ENCODE measurements at places on chromosomes 1 and 21.

DNA sequence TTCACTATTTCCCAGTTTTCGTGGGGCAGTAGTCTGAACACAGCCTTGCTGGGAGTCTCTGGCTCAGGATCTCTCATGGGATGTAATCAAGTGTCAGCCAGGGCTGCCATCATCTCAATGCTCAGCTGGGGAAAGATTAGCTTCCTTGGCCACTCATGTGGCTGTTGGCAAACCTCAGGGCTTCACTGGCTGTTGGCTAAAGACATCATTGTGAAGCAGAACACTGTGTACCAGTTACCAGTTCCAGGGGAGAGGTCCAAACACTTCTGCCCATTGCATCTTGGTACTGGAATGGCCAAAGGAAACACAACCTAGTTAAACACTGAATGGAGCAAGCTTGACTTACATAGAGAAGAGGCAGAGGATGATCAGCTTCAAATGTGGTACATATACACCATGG lies 33.7 kb downstream of the AADACL4 start:
- no peak for DNase-seq

DNA sequence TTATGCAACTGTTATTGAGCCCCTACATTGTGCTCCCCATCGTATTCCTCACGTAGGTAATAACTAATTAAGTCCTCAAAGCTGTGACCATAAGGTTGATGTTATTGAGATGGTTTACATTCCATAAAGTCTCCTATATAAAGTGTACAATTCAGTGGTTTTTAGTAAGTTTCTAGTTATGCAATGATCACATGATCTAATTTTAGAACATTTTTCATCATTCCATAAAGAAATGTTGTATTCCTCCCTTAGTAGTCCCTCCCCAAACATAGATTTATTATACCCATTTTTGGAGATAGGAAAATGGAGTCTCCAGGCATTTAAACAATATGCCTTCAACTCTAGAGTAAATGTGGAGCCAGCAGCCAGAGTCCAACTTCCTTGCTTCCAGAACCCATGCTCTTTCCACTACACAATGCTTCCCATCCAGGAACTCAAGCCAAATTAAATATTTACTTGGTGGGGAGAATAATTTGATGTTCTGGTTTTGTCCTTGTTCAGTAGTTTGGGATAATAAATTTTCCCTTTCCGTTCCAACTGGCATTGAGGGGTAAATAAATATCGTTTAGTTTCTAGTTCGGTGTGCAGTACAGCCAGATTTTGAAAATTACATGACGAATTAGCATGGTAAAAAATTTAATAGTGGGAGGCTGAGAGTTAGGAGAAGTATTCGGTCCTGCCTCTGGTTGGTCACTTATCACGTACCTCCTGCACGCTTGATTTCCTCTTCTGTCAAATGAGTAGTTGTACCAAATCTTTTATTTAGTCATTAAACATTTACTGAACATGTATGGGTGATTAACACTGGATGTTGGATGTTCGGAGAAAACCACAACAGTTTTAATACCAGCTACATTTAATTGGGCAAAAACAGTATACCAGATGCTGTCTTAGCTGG lies 66.3 kb downstream of the CACHD1 start:
- no peak for DNase-seq

DNA sequence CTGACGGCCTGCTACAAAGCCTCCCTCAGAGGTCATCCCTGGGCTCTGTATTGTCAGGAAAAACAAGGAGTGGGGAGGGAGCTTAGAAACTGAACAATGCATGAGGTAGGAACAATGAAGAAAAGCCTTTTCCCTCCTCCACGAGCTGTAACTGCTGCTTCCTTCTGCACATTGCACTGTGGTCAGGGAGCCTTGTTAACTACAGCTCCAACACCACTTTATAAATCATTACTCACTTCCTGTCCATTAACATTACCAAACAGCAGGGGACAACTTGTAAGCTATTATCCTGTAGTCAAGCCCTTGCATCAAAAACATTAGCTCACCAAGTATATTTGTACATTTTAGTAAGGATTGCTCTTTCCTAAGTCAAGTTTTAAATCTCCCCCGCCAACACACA lies 336.0 kb upstream of the NR5A2 start:
- peak; percentile 30 for DNase-seq

DNA sequence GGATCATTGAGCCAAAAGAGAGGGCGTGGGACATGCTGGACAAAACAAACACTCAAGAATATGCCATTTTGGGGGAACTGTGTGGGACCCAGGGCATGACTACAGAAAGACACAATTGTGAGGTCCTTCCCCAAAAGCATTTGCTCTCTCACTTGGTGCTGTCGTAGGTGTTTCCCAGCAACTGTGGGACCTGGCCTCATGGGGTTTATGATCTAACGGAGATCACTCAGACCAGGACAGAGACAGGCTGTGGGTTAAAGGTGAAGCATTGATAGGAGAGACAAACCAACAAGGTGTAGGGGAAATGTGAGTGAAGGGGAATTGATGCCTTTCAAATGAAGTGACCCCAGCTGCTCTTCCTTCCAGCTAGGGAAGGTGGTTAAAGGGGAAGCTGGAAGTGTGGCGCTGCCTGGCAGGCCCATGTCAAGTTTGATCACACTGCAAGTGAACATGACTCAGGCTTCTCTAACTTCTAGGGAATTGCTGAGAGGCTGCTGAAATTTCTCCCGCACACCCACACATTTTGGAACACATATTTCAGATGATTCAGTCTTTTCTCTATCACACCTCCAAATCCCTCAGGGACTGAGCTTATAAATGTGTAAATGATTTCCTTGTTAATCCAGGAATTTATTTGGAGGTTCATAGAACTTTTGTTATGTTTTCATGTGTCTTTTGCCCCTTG lies 30.2 kb downstream of the TRAF5 start:
- DNase-seq = no peak

DNA sequence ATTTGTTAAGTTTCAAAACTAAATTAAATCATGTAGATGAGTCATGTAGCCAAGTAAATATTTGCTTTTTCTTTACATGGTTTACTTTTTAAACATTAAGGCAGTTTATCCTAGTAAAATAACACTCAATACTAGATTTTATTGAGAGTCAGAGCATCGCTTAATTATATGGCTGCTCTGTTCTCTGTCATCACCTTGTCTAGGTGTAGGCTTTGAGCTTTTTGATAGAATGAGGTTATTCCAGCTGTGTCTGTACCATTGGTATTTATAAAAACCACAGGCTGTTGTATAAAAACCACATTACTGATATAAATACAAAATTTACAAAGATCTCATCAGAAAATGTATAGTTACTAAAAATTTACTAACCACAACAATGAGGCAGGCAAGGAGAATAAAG lies 42.5 kb upstream of the GPR52 start:
- DNase-seq = no peak

GRCh38 chr1:24413350-24414163 lies at the start of gene STPG1:
STPG1 (minus strand) TSS chr1:24413782; CDS start chr1:24401388, 12,394 bp downstream.
- peak; percentile 95 for DNase-seq

- no peak for DNase-seq
Observed at GRCh38 chr1:109079240-109079622, 3.4 kb upstream of the TAF13 start.

DNA sequence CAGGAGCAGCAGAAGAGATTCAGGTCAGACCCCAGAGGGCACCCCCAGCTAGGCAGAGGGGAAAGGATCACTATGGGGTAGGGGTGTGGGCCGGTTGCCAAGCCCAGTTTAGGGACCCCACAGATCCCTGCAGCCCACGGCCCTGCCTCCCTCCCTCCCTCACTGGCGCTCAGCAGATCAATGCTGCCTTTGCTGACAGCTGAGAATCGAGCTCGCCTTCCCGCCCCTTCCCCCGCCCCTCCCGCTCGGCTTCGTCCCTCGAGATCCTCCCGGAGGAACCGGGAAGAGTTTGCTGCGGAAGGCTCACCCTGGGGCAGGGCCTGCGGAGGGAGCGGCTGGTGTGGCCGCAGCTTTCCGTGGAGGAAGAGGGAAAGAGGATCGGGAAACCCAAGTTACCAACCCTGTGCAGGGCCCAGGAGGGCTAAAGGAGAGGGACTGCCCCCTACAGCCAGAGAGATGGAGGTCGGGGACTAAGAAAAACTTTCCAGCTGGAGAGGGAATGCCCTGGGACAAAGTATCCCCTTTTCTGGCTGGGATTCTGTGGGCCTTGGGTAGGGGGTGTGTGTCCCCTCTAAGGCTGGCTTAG lies 1.1 kb upstream of the KCNQ4 start:
- DNase-seq = peak; percentile 71

DNA sequence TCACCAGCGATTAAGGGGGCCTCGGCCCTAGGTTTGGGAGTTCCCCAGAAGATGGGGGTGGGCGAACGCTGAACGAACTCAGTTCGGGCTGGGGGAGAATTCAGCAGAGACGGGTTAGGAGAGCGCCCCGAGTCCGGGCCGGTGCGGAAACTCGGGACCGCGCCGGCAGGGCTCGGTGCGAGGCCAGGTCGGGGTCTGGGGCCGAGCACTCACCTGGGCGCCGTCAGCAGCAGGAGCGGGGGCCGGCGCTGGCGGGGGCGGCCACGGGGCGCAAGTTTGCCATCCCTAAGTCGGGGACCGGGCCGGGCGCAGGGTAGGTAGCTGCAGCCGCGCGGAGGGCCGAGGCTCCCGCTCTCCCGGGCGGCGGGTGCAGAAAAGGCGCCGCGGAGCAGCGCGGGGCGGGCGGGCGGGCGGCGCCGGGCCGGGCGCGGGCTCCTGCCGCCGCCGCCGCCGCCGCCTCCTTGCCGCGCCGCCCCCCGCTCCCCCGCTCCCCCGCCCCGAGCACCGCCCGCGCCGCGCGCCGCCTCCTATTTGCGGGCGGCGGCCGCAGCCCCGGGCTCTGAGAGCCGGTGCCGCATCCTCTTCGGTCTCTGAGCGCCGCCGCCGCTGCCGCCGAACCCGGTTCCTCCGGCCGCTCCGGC lies 349 bp downstream of the ADGRB2 start:
- no peak for DNase-seq

GRCh38 chr1:44328671-44329416 lies 26.2 kb downstream of the ERI3 start:
- no peak for DNase-seq

- DNase-seq = peak; percentile 52
Observed at GRCh38 chr1:25065795-25066238, 135.7 kb upstream of the RUNX3 start.

DNA sequence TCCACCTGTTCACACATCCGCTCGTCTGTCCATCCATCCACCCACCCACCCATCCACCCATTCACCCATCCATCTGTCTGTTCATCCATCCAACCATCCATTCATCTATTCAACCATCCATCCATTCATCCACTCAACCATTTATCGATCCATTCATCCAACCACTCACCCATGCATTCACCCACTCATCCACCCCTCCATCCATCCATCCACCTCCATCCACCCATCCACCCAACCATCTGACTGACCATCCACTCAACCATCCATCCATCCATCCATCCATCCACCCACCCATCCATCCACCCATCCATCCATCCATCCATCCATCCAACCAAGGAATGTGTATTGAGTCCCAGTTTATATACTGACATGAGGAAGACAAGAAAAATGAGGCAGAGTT lies 73.1 kb downstream of the UMODL1 start:
- no peak for DNase-seq

GRCh38 chr1:149986486-149987296 lies 23.8 kb downstream of the OTUD7B start:
- peak; percentile 39 for DNase-seq

DNA sequence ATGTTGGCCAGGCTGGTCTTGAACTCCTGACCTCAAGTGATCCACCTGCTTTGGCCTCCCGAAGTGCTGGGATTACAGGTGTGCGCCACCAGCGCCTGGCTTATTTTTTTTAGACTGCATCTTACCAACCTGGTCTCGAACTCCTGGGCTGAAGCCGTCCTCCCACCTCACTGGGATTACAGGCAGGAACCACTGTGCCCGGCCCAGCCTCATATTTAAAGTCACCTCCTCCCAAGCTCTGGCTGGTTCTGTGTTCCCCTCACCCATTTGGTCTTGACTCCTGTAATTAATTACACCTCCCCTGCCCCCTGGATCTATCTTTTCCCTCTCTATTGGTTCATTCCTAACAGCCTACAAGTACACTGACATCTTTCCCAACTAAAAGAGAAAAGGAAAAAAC lies 1.7 kb upstream of the EXOSC10 start:
- DNase-seq = no peak

- peak; percentile 76 for DNase-seq
Observed at GRCh38 chr1:10866321-10867093, 70.1 kb upstream of the CASZ1 start.

GRCh38 chr1:111990026-111990877 lies 784 bp upstream of the KCND3 start:
- peak; percentile 69 for DNase-seq

GRCh38 chr1:8161546-8162105 lies 135.5 kb upstream of the ERRFI1 start:
- DNase-seq = no peak

DNA sequence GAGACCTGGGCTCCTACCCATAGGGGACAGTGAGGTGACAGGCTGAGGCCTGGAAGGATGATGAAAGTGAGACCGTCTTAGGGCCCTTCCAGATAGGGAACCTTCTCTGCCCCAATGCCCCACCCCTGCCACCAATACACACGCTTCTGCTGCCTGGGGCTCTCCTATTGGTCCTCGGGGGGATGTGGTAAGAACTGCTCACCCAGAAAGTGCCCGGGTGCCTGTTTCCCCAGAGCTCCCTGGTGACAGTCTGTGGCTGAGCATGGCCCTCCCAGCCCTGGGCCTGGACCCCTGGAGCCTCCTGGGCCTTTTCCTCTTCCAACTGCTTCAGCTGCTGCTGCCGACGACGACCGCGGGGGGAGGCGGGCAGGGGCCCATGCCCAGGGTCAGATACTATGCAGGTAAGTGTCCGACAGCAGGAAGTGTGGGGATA lies 948 bp downstream of the SEMA4A start:
- no peak for DNase-seq

GRCh38 chr1:23539698-23540266 lies 8.7 kb upstream of the E2F2 start:
- DNase-seq = peak; percentile 97

GRCh38 chr21:37627074-37627473 lies 260.5 kb downstream of the DYRK1A start:
- DNase-seq = no peak

- DNase-seq = no peak
Observed at GRCh38 chr1:45925728-45926287, 122.4 kb downstream of the MAST2 start.

- DNase-seq = no peak
Observed at GRCh38 chr1:153922076-153922971, 448 bp downstream of the GATAD2B start.

GRCh38 chr1:92951141-92951582 lies 10.1 kb downstream of the DIPK1A start:
- no peak for DNase-seq

GRCh38 chr1:35768350-35769187 lies 1.2 kb downstream of the CLSPN start:
- DNase-seq = no peak

DNA sequence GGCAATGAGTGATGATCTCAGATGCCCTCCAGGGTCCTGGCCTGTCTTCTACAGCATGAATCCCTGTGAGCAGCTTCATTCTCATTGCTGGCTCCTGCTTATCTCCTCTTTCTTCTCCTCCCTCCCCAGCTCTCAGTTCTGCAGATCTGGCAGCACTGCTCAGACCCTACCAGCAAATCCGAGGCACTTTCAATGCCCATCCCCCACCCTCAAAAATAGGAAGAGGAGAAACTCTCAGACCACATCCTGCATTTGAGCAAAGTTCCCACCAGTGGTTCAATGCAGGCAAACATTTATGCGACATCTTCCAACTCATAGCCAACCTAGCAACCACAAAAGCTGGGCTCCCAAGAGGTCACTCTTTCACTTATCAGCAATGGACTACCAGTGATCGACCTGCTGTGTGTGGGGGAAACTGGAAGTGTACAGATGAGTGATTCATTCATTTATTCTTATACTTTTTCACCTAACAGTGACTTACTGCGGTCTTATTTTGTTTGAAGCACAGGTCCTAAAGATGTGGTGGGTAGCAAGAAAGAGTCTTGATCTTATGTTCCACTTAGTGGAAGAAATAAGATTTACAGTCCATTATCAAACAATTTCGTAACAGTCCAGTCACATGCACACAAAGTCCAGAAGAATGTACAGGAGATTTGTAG lies 5.8 kb upstream of the CHI3L2 start:
- DNase-seq = no peak

All from eye (tissue), 1 donor.